ENCODE measurements at places on chromosomes 11 and 22.

DNA sequence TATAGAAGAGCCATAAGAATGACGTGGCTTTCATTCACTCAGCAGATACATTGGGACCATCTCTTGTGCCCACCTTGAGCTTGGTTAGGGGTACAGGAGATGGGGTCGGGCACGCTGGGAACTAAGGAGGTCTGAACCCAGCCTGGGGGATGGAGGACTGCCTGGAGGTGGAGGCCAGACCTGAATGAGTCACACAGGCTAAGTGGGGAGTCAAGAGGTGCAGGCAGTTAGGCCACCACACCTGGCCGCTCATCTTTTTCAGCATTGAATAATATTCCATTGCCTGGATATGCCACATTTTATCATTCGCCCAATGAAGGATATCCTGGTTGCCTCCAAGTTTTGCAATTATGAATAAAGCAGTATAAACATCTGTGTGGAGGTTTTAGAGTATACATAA, 3.8 kb upstream of the PPIL2 start:
- no peak for DNase-seq

GRCh38 chr11:115263799-115264656, 240.2 kb downstream of the CADM1 start:
- DNase-seq = no peak

DNA sequence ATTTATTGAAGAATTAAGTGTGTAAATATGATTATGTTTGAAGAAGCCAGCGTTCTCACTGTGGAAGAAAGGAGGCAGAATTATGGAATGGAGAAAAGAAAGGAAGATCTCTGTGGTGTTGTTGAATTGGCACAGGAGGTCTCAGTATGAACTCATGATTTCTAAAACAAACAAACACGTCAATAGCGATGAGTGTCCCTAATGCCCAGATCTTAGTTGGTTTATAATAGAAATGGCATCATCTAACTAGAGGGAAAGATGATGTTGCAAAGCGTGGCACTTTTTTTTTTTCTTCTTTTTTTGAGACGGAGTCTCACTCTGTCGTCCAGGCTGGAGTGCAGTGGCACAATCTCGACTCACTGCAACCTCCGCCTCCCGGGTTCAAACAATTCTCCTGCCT, 39.2 kb upstream of the SLN start:
- DNase-seq = no peak

DNA sequence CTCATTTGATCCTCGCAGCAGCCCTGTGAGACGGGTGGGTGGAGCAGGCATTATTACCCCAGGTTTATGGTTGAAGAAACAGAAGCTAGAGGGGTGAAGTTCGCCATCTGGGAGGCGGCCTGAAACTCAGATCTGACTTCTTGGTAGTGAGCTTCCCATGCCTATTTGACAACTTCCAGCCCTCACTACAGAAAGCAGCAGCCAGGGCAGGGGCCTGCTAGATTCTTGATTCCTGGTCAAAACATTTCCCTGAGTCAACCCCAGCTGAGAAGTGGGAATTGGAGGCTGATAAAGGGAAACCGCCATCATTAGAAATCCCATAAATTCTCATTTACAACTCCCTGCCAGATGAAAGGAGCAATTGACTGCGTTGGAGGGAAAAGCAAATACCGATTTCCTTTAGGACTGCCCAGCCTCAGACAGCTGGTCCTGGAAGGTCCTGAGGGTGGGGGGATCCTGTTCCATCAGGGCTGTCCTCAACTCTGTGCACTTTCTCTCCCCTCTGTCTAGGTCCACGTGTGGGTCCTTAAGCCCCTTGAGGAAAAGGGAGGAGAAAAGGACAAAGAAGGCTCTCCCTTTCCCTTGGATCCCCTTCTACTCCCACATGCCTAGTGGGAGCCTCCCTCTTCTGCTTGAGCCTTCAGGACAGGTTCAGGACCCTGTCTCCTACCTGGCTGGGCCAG, 10.2 kb upstream of the NECTIN1 start:
- DNase-seq = no peak

GRCh38 chr11:97961431-97961830, 1059.3 kb upstream of the CNTN5 start:
- no peak for DNase-seq

DNA sequence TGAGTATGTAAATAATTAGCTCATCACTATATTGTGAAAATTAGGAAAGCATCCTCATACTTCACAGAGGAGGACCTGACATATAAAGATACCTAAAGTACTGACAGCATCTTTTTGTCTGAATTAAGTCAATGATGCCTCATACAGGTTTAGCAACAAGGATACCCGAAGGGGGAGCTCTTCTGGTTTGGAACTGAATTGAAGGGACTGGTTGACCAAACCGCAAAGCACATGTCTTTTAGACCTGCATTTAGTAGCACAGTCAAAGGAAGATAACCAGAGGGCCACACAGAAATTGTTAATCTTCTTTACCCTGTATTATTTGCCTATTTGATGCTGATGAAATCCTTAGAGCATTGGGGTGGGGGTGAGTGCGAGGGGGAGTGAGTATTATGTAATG, 12.9 kb upstream of the WT1 start:
- no peak for DNase-seq

GRCh38 chr11:70798296-70798695, 400.0 kb downstream of the CTTN start:
- DNase-seq = no peak

DNA sequence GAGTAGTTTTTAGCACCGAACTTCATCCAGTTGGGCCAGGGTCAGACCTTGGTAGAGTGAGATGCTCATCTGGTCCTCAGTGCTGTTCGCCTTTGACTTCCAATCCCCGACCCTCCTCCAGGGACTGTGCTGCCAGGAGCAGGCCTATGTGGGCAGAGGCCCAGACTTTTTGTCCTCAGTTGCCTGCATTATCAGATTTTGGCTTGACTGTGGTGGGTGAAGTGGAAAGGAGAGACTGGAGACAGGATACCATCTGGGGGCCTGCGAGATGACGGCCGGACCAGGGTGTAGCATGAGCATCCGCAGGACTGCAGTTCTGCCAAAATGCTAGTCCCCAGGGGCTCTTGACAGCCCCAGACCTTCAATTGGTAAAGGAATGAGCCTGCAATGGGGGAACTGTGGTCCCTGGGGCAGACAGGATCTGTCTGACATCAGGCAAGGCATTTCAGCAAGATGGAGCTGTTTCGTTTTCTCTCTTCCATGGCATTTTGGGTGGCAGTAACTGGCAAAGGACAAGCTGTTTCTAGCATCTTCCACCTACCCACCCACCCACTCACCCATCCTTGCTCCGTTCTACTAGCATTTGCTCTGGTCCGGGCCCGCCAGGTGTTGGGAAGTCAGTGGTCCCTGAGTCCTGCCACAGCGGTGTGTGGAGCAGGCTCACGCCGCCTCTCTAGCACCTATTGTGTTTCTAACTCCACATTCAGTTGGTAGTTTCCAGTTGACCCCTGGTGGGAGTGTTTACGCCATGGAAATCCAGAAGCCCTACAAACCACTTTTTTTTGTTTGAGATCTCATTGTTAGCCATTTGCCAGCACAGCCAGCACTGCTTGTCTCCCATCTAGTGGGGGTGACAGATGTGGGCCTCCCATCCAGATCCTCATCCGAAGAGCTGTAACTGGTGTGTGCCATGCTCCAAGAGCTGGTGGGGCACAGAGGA, 53.5 kb downstream of the OTOG start:
- no peak for DNase-seq

GRCh38 chr22:38841635-38842034, 2.2 kb downstream of the NPTXR start:
- DNase-seq = no peak

- DNase-seq = no peak
These were observed 55.0 kb upstream of the USP47 start for GRCh38 chr11:11786771-11787170.

DNA sequence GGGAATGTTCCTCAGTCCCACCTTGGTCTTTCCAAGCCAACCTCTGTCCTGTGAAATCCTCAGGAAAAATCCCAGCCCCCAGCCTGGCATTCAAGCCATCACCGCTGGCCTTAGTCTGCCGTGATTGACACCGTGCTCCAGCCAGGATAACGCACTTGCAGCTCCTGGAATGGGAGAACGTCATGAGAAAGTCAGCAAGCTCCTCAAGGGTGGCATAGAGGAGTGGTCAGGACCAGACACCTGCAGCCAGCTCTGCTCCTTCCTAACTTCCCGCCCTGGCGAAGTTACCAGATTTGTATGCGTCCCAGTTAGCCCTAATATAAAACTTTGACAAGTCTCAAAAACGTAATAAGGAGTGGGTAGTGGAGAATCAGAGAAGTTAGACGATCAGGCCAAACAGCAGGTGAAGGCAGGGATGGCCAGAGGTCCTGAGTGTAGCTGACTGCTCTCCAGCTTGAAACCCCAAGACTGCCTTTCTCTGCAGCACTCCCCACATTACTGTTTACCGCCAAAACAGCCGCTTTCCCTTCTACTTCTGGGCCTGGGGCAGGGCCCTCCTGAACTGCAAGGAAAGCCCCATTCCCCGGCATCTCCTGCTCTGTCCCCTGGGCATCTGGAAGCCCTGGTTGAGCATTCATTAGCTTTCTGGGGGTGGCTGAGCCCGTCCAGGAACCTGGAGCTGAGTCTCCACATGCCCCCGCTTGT, 1.3 kb upstream of the DKK3 start:
- no peak for DNase-seq

- peak; percentile 50 for DNase-seq
These were observed 346 bp downstream of the FJX1 start for GRCh38 chr11:35618497-35619115.

DNA sequence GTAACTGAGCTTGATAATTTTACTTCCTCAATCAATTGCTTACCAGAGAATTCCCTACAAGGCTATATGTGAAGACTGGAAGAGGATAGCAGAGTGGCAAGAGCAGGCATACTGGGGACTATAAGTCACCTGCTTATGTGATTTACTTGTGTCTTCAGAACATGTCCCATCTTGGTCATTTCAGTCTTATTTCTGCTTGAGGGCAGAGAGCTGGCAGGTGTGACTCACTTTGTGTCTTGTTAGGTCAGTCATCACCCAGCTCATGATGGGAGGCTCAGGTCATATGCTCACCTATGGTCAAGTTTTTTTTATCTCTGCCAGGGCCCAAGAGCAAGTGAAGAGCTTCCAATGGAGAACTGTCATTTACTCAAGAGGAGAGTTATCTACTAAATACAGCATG, 6.2 kb downstream of the SRSF8 start:
- DNase-seq = no peak

- DNase-seq = peak; percentile 37
These were observed 5.9 kb downstream of the PAK1 start for GRCh38 chr11:77467993-77468392.

DNA sequence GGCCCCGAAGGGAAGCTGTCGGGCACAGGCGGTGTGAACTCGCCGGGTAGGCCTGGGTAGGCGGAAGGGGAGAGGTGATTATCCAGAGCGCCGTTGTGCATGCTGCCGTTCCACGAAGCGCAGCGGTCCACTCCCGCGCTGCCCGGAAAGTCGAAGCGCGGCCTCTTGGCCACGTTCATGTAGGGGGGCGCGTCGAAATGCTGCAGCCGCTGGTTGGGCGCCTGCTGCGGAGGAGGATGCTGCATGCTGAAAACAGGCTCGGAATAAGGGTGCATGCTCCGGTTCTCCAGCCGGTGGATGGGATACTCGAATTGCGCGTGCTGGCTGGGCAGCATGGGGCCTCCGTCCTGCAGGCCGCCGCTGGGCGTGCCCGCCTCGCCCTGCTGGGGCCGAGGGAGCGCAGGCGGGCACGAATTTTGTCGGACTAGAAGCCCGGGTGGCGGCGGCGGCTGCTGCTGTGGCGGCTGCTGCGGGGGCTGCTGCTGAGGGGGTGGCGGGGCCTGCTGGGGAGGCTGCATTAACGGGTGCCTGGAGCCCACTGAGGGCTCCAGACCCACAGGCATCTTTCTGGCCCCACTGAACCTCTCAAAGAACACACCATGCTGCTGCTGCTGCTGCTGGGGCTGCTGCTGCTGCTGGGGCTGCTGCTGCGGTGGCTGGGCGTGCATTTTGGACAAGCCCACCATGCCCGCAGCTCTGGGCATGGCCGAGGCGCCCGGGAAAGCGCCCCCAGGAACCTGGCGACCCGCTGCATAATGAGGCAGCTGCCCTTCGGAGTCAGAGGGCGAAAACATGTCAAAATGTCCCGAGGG, 2.3 kb downstream of the MN1 start:
- no peak for DNase-seq

GRCh38 chr22:39290724-39291161, 28.7 kb downstream of the RPL3 start:
- DNase-seq = peak; percentile 28

DNA sequence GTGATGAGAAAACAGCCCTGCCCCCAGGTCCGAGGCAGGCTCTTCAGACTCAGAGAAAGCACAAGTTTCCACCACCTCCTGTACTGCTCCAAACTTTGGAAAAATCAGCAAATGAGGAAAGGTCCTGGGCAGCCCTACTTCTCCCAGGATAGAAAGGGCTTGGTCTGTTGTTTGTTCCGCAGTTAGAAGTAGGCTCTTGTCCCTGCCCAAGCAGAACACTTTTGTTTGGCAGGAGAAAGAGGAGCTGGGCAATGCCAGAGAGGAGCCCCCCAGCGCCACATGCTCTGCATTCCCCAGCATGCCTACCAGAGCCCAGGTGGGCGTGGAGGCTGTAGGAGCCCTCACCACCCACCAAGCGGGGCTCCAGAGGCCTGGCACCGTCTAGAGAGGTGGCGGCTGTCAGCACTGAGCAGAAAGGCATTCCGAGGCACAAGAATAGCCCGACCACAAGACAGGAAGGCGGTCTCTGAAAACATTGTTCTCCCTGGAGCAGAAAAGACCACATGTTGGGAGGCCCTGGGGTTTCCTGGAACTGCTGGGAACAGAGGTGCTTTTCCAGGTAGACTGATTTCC, 90.3 kb upstream of the CD82 start:
- no peak for DNase-seq

DNA sequence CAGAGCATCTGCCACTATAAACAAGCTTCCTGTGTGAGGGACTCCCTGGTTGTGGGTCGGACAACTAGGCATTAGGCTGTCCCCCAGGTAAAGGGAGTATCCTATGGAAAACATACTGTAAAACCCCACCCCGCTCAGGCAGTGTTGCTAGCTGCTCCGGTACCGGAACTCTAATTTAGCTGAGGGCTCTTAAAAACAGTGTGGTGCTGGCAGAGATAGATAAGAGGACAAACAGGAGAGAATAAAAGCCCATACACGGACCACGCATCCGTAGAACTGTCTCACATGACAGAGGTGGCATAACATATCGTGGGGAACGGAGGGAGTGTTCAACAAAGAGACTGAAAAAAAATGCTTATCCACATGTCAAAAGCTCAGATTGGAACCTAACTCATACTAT, 3.4 kb upstream of the MOGAT2 start:
- DNase-seq = no peak

DNA sequence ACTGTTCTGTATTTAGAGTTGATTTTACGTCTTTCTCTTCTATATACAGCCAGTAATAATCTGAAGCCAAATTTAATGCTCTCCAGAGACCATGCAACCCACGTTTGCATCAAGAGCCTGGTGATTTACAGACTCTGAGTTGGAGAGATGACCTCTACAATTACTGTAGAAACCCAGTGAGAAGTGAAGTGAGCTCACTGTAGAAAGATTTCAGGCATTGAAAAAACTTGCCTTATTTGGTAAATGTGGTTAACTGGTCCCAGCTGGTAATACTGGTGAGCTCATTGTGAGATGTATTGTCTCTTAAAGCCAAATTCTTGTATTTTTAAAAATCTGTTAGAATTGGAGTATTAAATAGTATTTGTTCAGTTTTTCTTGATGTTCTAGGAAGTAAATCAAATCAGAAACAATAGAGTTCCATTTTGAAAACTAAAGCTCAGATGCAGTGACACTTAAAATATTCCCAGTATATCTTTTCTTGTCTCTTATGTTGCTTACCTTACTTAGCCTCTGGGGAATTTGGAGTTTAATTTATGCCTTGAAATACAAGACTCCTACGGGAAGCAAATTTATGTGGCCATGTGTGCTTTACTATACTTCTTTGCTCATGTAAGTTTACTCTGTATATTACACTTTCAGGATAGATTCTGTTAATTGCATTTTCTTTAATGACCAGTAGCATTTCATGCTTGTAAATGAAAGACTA, 189.9 kb downstream of the ARHGAP42 start:
- DNase-seq = peak; percentile 92

Data from foreskin fibroblast (primary cell).